Naive thymus-derived CD4-positive, alpha-beta T cell (primary cell): ENCODE measurements at places on chromosomes 3 and 15. TPM values are rescaled to one million over a fixed set of nuclear protein-coding genes. Genes with fewer than 3 reads are reported as not detected.

DNA sequence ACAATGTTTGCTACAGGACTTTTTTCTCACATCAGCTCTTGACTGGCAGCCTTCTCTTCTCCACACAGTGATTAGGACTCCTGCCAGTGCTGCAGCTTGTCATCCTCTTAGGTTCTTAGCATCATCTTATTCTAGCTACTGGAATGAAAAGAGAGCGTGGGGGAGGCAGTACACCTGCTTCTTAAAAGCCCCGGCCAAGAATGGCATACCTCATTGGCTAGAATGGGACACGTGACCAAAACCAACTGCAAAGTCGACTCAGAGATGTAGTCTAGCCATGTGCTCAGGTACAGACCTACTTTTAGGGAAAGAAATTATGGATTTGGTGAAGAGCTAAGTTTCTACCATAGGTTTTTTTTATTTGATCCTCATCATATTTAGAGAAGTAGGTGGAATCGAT lies 44.1 kb downstream of the RARB start:
- no peak overlapping the region for H3K27ac ChIP-seq
- H3K36me3 ChIP-seq: no peaks in the 10 kb centered on the region
- H3K4me3 ChIP-seq: no peak overlapping the region
- H3K4me1 ChIP-seq: no peaks in the 10 kb centered on the region
- no peak for DNase-seq

- H3K27me3 ChIP-seq: no peaks in the 10 kb centered on the region
- H3K4me1 ChIP-seq: no peaks in the 10 kb centered on the region
- H3K27ac ChIP-seq: no peak overlapping the region
- no peak for DNase-seq
- no peak overlapping the region for H3K4me3 ChIP-seq
Observed at GRCh38 chr3:11530153-11530721, 113.5 kb downstream of the VGLL4 start.

- no peaks in the 10 kb centered on the region for H3K27me3 ChIP-seq
- no peaks in the 10 kb centered on the region for H3K4me1 ChIP-seq
- DNase-seq: no peak
- H3K27ac ChIP-seq: no peak overlapping the region
- no peak overlapping the region for H3K4me3 ChIP-seq
Observed at GRCh38 chr3:31713816-31714215, 181.1 kb downstream of the STT3B start.

DNA sequence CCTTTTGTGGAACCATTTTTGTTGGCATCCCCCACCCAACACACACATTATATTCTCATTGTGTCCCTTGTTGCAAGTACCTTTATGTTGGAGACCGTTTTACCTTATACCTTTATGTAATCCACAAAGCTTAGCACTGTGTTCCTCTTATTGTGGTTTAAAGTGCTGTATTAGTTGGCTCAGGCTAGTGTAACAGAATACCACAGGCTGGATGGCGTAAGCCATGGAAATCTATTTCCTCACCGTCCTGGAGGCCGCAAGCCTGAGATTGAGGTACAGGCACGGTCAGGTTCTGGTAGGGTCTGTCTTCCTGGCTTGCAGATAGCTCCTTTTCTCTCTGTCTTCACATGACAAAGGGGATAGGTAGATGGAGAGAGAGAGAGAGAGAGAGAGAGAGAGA lies 302.8 kb downstream of the ROBO2 start:
- H3K4me3 ChIP-seq: no peak overlapping the region
- H3K27me3 ChIP-seq: no peaks in the 10 kb centered on the region
- no peaks in the 10 kb centered on the region for H3K4me1 ChIP-seq
- no peak for DNase-seq

The ADGRG7 gene
- not detected for total RNA-seq

The SST gene
- not detected for total RNA-seq

The FBN1 gene
- total RNA-seq: 1.3 TPM

The ERICH6 gene
- 0.24 TPM for total RNA-seq

The KBTBD12 gene
- not detected for total RNA-seq
